D341Med (cell line): ENCODE measurements at places on chromosomes 6 and 20.

GRCh38 chr20:37096415-37097041 is 731 bp upstream of the RBL1 start:
- no peak for DNase-seq

DNA sequence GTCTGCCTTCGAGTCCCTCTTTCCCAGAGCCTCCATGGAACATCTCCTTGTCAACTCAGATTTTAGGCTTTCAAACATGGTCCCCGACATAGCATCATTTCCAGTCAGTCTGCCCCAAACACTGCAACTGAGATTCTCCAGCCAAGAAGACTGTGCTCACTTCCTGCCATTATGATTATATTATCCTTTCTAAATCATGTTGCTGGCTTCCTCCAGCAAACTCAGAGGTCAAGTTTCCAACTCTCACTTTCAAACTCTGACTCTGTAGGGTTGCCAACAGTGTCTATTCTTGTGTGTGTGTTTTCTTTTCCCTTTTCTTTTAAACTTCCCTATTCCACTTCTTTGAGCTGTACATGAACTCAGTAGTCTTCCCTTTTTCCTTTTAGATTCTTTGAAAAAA is 61.2 kb upstream of the TRAF3IP2 start:
- no peak for DNase-seq

GRCh38 chr6:129606664-129607063 is 103.3 kb downstream of the ARHGAP18 start:
- DNase-seq = no peak

- DNase-seq = no peak
These were observed 43.6 kb downstream of the UST start for GRCh38 chr6:148790404-148790803.

DNA sequence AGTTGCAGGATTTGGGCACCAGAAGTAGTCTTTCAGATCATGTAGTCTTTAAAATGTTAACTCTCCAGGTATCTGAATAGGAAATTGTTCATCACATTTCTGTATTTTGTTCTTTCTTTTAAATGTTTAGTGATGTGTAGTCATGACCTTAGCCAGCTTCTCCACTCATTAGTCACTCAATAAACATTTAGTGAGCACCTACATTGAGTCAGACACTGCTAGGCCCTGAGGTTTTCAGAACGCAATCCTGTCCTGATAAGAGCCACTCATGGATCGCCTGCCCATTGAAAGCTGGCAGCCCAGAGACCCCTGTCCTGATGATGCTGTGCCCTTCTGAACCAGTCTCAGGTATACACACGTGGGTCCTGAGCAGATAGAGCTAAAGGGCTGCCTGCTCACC is 163.4 kb upstream of the HEY2 start:
- no peak for DNase-seq

DNA sequence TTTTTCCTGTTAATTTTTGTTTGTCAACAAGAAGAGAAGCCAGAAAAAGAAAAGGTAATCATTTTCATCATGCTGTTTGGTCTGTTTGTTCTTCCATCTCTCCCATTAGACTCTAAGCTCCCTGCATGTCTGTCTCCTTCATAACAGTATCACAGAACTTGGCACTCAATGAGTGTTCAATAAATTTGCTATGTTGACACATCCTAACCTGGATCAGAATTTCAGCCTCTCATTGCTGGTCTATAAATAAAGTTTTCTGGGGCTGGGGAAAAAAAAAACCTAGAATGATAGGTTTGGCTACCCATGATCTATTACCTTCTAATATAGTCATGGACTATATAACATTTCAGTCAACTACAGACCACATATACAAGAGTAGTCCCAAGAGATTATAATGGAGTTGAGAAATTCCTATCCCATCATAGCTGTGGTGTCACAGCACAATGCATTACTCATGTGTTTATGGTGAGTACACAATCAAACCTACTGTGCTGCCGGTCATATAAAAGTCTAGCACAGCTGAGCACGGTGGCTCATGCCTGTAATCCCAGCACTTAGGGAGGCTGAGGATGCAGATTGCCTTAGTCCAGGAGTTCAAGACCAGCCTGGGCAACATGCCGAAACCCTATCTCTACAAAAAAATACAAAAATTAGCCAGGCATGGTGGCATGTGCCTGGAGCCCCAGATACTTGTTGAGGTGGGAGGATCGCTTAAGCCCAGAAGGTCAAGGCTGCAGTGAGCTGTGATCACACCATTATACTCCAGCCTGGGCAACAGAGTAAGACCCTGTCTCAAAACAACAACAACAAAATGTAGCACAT is 5.9 kb downstream of the NUDT3 start:
- no peak for DNase-seq

GRCh38 chr20:4102381-4102780 is 87.0 kb upstream of the RNF24 start:
- DNase-seq = no peak

- DNase-seq = no peak
These were observed 65.5 kb upstream of the AFDN start for GRCh38 chr6:167760979-167761793.

- no peak for DNase-seq
These were observed 69.7 kb downstream of the PHACTR3 start for GRCh38 chr20:59673998-59674445.

GRCh38 chr6:78993955-78994354 is 84.1 kb downstream of the PHIP start:
- no peak for DNase-seq

GRCh38 chr20:37880726-37881591 is 22.0 kb upstream of the VSTM2L start:
- DNase-seq = peak; percentile 71

GRCh38 chr20:34538671-34539123 is 19.8 kb upstream of the MAP1LC3A start:
- DNase-seq = peak; percentile 80

- no peak for DNase-seq
These were observed 125.8 kb upstream of the SRSF6 start for GRCh38 chr20:43331906-43332305.

DNA sequence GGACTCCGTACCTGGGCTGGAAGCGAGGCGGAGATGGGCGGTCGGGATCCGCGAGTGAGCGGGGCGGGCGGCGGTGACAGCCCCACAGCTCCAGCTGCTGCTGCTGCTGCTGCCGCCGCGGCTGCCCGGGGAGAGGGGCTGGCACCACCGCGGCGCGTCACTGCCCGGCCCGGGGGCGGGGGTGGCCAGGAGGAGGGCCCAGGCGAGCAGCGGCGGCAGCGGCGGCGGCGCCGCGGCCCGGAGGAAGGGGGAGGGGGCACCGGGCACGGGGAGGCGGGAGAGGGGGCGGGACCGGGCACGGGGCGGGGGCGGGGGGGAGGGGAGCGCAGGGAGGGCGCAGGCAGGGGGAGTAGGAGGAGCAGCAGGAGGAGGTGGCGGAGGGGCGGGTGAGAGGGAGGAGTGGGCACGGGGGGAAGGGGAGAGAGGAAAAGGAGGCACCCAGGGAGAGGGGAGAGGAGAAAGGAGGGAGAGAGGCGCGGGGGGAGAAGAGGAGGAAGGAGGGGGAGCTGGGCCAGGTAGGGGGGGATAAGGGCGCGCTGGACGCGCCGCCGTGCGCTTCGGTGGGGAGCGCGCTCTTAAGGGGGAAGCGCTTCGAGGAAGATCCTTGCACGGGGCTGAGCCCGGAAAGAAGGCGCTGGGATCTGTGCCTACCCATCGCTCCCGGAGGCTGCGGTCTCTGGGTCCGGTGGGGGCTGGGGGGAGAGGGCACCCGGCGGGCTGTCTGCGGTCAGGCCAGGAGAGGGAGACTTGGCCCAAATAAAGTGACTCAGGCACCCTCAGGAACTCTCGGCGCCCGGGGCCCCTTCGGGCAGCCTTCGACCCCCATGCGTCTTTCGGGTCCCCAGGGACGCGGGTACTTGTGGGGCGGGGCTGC is 101.5 kb downstream of the NOL4L start:
- peak; percentile 93 for DNase-seq

GRCh38 chr6:30964075-30964474 is 19.4 kb upstream of the MUC21 start:
- DNase-seq = no peak

GRCh38 chr6:5125152-5126006 is 40.2 kb downstream of the PPP1R3G start:
- DNase-seq = no peak

- DNase-seq = no peak
These were observed 80.7 kb downstream of the TFAP2B start for GRCh38 chr6:50899306-50899870.

- DNase-seq = no peak
These were observed 62.4 kb upstream of the STXBP5 start for GRCh38 chr6:147141711-147142308.

DNA sequence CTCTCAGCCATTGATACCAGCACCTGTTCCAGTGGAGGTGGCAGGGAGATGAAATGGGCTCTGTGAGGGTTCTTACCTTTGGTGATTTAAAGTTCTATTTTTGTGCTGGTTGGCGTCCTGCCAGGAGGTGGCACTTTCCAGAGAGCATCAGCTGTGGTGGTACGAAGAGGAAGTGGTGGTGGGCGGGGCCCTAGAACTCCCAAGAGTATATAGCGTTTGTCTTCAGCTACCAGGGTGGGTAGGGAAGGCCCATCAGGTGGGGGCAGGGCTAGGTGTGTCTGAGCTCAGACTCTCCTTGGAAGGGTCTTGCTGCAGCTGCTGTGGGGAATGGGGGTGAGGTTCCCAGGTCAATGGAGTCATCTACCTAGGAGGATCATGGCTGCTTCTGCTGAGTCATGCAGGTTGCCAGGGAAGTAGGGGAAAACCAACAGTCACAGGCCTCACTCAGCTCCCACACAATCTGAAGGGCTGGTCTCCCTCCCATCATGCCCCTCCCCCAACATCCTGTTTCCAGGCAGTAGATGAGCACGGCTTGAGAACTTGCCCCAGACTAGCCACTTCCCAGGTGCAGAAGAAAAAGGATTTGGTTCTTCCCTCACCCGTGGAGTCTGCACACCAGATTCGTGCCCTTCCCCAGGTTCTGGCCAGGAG is 46.6 kb downstream of the MOXD1 start:
- DNase-seq = no peak

DNA sequence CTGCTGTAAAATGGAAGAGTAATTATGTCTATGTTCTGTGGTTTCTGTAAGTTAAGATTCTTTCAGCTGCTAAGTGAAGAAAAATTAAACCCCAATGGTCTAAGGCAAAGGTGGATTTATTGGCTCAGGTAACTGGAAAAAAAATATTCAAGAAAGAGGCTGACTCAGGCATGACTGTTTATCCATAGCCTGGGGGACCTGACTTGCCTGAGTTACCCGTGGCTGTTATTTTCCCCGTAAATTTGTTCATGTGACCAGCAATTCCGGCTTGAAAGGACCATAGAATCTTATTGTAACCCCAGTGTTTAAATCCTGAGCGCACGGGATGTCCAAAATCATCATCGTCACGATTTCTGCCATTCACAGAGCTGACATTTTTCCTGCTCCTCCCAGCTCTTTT is 32.3 kb upstream of the SULF2 start:
- DNase-seq = no peak

DNA sequence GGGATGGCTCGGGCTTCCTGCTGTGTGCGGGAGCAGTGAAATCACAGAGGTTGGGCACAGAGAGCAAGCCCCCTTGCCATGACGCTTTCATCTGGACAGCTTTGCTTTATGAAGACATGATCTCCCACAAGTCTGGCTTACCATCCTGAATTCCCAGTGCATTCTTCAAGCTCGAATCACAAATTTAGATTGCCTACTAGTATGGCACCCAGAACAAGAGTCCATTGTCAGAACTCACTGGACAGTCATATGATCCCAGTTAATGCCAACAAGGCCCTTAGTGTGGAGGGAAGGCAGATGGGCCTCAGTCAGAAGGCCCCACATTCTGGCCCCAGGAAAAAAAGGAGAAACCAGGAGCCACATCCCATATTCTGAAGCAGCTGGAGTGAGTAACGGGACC is 147.3 kb upstream of the FOXQ1 start:
- DNase-seq = no peak

DNA sequence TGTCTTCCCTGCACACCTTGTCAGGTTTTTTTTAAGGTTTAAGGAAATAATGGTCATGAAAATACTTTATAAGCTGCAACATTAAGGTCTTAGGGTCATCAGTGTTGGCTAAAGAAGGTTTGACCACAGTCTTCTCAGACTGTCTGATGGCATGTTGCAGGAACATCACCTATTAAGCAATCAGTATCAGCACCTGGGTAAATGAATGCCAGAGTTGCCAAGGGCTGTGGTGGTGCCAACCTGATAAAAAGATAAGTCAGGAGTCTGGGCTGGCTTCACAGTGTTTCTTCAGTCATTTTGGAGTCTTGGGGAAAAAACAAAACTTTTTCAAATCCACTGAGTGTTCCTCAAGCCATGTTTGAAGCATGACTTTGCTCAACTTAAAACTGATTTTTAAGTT is 61.5 kb upstream of the VSTM2L start:
- no peak for DNase-seq

- DNase-seq = no peak
These were observed 13.2 kb downstream of the SYTL3 start for GRCh38 chr6:158662954-158663624.
